Cardiac muscle cell (in vitro differentiated cells and primary cell): ENCODE measurements at places on chromosomes 11 and 22.

DNA sequence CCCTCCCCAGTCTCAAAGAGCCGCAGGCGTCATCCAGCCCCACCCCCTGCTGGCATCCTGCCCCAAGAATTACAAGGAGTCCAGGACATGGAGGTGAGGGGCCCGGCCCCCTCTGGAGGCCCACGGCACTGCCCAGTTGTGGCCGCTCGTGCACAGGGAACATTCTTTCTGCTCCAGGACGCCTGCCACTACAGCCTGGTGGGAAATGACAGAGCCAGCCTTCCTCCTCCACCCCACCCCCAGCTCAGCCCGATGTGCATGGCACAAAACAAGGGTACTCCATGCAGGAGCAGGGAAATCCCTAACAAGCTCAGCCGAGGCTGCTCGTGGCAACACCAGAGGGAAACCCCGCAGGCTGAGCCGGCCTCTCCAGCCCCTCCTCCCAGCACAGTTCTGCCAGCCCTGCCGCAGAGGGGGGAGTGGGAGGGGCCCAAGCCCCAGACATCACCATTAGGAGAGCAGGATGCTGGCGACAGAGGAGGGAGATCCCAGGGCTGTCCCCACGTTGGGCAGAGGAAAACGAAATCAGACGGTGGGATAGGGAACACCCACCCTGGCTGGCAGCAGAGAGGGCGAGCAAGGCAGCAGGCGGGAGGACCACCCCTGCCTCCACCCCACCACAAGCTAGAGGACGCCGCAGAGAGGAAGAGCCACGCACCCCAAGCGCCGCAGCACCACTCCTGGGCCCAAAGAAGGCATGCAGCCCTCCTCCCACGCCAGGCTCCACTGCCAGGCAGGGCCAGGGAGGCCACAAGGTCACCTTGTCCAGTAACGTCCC is 10.0 kb downstream of the IGSF9B start:
- H3K27ac ChIP-seq: no peak overlapping the region
- H3K4me1 ChIP-seq: peaks cover 29% of the 10 kb centered on the region
- peaks cover under 1% of the 10 kb centered on the region for H3K27me3 ChIP-seq
- H3K4me3 ChIP-seq: no peak overlapping the region
- H3K36me3 ChIP-seq: no peaks in the 10 kb centered on the region
- DNase-seq: no peak

GRCh38 chr11:103112364-103112763 is 3.1 kb downstream of the DYNC2H1 start:
- no peak overlapping the region for H3K4me3 ChIP-seq
- H3K4me1 ChIP-seq: peaks cover 3% of the 10 kb centered on the region
- DNase-seq: no peak
- H3K36me3 ChIP-seq: peaks cover 4% of the 10 kb centered on the region
- H3K27me3 ChIP-seq: no peaks in the 10 kb centered on the region

GRCh38 chr11:118042796-118043195 is 34.1 kb upstream of the TMPRSS4 start:
- no peak overlapping the region for H3K4me3 ChIP-seq
- H3K27me3 ChIP-seq: peaks cover 8% of the 10 kb centered on the region
- DNase-seq: no peak

DNA sequence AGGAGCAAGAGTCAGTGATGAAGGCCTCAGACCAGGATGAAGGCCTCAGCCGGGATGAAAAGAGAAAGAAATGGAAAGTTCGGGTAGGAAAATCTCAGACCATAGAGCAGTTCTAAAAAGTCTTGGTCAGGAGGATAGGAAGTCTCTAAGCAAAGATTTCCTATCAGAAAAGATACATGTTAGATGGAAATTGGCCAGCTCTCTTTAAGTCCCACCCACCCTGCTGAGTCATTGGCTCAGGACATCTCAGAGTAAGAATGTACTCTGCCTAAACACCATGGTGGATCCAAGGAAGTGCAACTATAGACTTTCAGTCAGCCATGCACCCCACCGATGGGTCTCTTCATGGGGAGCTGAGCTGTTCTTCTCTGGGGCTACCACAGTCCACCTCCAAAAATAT is 4.4 kb downstream of the OR8B3 start:
- DNase-seq: peak; percentile 13
- H3K4me1 ChIP-seq: no peaks in the 10 kb centered on the region
- no peaks in the 10 kb centered on the region for H3K36me3 ChIP-seq
- H3K4me3 ChIP-seq: no peak overlapping the region
- H3K27ac ChIP-seq: no peak overlapping the region

GRCh38 chr11:22130462-22131053 is 62.3 kb upstream of the ANO5 start:
- DNase-seq: no peak
- H3K27me3 ChIP-seq: no peaks in the 10 kb centered on the region
- no peak overlapping the region for H3K27ac ChIP-seq

DNA sequence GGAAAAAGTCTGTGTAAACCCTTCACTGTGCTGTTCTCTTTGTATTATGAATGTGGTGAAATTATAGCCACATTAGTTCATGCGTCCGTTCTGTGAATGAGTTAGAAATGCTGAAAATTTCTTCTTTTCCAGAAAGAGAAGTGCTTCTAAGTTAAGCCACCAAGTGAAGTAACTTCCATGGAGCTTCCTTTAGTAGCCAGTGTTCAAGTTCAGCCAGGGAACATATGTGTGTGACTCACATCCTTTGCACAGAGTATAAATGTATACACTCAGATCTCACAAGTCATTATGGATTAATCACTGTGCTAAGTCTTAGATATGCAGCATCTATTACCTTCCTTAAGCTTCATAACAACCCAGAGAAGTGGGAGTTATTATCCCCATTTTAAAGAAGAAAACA is 3.1 kb upstream of the MMP8 start:
- no peaks in the 10 kb centered on the region for H3K27me3 ChIP-seq
- H3K27ac ChIP-seq: no peak overlapping the region
- H3K36me3 ChIP-seq: no peaks in the 10 kb centered on the region
- peak; percentile 45 for DNase-seq
- H3K4me1 ChIP-seq: no peaks in the 10 kb centered on the region

- H3K4me1 ChIP-seq: no peaks in the 10 kb centered on the region
- H3K36me3 ChIP-seq: no peaks in the 10 kb centered on the region
- no peak overlapping the region for H3K27ac ChIP-seq
- no peak overlapping the region for H3K4me3 ChIP-seq
Measured at GRCh38 chr11:63427971-63428508, 58.5 kb downstream of the SLC22A9 start.

DNA sequence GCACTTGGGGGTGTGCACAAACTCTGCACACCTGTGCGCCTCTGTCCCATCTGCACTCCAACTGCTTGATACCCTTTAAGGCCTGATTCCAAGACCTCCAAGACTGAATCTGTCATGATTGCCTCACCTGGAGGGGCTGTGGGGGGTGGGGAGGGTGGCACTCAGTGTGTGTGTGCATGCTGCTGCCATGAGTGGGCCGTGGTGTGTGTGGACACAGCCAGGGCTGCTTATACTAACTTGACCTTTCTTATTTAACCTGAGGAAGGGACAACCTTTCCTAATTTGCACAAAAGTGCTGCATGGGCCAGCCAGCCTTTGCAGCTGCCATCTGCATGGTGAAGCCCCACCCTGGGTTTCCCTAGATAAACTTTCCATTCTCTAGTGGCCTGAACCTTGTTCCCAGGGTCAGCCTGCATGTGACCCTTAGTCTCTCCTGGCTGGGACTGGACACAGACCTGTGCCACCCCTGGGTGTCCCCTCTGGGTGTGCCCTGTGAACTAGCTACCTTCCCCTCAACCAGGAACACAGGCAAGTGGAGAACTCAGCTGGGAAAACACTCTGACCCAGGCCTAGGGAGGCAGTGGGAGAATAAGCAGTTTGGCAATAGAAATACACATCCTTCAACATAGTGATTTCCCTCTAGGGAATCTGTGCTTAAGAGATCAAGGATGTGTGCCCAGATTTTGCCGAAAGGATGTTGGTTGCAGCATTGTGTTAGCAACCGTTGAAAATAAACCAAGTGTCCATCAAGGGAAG is 45.4 kb upstream of the DKK3 start:
- H3K27ac ChIP-seq: no peak overlapping the region
- no peaks in the 10 kb centered on the region for H3K36me3 ChIP-seq
- peak; percentile 81 for DNase-seq
- H3K27me3 ChIP-seq: no peaks in the 10 kb centered on the region
- peaks cover 5% of the 10 kb centered on the region for H3K4me1 ChIP-seq
- H3K4me3 ChIP-seq: no peak overlapping the region

GRCh38 chr11:128492903-128493569 is 94.3 kb downstream of the ETS1 start:
- H3K36me3 ChIP-seq: no peaks in the 10 kb centered on the region
- no peak overlapping the region for H3K27ac ChIP-seq
- no peak overlapping the region for H3K4me3 ChIP-seq
- H3K4me1 ChIP-seq: peaks cover 56% of the 10 kb centered on the region
- no peaks in the 10 kb centered on the region for H3K27me3 ChIP-seq
- DNase-seq: no peak

DNA sequence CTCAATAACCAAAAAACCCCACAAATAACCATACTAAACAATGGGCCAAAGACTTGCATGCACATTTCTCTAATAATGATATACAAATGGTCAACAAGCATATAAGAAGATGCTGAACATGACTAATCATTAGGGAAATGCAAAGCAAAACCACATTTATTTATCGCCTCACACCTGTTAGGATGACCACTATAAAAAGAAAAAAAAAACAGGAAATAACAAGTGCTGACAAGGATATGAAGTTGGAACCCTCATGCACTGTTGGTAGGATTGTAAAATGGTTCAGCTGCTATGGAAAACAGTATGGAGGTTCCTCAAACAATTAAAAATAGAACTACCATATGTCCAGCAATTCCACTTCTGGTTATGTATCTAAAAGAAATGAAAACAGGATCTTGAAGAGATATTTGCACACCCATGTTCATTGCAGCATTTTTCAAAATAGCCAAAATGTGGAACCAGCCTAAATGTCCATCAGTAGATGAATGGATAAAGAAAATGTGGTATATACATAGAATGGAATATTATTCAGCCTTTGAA is 66.2 kb downstream of the AMBRA1 start:
- no peaks in the 10 kb centered on the region for H3K27me3 ChIP-seq
- no peaks in the 10 kb centered on the region for H3K36me3 ChIP-seq
- no peak for DNase-seq
- no peak overlapping the region for H3K4me3 ChIP-seq
- peaks cover 16% of the 10 kb centered on the region for H3K4me1 ChIP-seq

- no peak overlapping the region for H3K27ac ChIP-seq
- H3K4me3 ChIP-seq: no peak overlapping the region
- H3K36me3 ChIP-seq: no peaks in the 10 kb centered on the region
- no peaks in the 10 kb centered on the region for H3K27me3 ChIP-seq
Measured at GRCh38 chr22:29596408-29596807, 7.0 kb upstream of the NF2 start.

GRCh38 chr11:86551288-86552092 is 120.9 kb downstream of the ME3 start:
- H3K4me3 ChIP-seq: no peak overlapping the region
- no peaks in the 10 kb centered on the region for H3K27me3 ChIP-seq
- DNase-seq: no peak

DNA sequence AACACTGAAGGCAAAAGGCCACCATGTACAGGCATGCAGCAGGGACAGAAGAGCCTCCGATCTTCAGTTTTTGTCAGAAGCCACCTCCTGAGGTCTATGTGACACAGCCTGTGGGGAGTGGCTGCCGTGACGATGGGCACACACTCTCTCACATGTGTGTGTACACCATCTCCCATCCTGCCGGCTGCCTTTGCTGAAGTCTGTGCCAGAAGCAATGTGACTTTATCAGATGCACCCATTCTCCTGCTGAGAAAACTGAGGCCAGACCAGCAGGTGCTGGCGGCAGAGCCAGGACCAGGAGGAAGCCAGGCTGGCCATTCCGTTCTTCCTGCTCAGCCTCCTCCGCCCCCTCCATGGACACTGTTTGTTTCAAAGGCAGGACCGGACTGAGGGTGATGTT is 16.7 kb downstream of the SHANK2 start:
- H3K36me3 ChIP-seq: no peaks in the 10 kb centered on the region
- DNase-seq: no peak
- no peak overlapping the region for H3K27ac ChIP-seq
- no peaks in the 10 kb centered on the region for H3K27me3 ChIP-seq
- H3K4me3 ChIP-seq: no peak overlapping the region

DNA sequence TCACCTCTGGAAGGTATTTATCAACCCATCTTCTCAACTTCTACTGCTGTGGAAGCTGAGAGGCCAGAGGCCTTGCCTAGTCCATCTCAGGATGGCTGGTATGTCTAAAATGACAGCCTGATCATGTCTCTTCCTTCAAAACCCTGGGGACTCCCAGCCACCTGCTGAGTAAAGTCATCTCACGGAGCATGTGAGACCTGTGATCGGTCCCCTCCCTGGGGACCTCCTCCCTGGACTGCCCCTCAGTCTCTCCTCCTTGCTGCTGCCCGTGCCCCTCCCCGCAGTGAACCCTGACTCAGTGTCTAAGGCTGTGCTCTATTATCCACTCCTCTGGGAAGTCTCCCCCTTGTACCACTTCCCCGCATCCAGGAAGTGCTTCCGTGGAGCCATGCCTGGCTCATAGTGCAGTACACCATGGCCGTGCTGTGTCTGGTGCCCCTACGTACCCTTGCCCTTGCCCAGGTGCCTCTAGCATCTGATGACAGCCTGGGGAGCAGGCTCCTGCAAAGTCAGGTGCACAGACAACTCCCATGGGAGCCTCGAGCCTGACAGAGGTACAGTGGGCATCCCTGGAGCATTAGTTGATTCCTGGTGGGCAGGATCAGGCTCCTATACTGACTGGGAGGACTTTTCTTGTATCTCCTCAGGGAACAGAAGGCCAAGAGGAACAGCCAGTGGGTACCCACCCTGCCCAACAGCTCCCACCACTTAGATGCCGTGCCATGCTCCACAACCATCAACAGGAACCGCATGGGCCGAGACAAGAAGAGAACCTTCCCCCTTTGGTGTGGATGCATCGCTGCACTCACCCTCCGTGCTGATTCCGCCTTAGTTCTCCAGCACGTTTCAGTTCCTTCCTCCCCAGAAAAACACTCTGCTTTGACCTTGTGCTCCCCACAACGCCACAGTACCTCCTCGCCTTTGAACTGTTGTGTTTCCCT is 13.8 kb downstream of the SMARCB1 start:
- H3K4me1 ChIP-seq: no peaks in the 10 kb centered on the region
- no peak for DNase-seq
- no peak overlapping the region for H3K4me3 ChIP-seq

DNA sequence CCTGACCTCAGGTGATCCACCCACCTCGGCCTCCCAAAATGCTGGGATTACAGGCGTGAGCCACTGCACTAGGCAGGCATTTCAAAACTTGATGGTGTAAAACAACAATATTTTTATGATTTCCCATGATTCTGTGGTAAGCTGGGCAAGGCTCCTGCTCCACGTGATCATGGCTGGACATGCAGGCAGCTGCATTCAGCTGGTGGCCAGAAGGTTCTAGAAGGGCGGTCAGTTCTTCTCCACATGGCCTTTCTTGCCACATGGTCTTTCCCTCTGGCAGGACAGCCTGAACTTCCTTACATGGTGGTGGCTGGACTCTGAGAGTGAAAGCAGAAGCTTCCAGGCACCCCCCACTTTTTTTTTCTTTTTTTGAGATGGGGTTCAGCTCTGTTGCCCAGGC is 9.9 kb upstream of the RASD2 start:
- H3K27ac ChIP-seq: no peak overlapping the region
- H3K4me1 ChIP-seq: no peaks in the 10 kb centered on the region
- no peak overlapping the region for H3K4me3 ChIP-seq
- no peaks in the 10 kb centered on the region for H3K36me3 ChIP-seq
- no peak for DNase-seq

- H3K27me3 ChIP-seq: peaks cover 97% of the 10 kb centered on the region
- H3K4me3 ChIP-seq: peak within 1 kb of the TSS; percentile 28
- H3K27ac ChIP-seq: no peak within 1 kb of the TSS
Measured at GRCh38 chr11:2444821-2445745, at the start of gene KCNQ1. Gene KCNQ1, plus strand, starts transcription at chr11:2445008. Its CDS starts 91 bp downstream, at chr11:2445099.
